RPMI7951 (cell line): ENCODE measurements at places on chromosomes 2 and 18. TPM values are rescaled to one million over a fixed set of nuclear protein-coding genes. Genes with fewer than 3 reads are reported as not detected.

GALR1 gene
- not detected in 2 replicates for total RNA-seq

GRCh38 chr2:84703831-84704230, 177.1 kb downstream of the TRABD2A start:
- no peak for DNase-seq

DNA sequence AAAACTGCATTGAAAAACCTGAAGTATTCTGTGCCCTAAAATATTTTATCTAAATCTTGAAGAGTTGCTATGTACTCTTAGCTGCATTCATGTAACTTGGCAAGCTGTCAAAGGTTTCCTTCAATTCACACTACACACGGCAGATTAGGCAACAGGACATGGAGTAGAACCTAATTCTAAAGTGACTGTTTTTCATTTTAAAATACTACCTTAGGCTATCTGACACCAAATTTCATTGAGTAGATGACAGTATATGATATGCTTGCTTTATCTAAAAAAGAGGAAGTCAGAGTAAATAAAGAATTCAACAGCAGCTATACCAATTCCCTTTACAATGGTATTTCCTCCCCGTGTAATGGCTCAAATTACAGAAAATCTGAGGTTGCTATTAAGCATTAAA, 45.4 kb downstream of the EXOC6B start:
- peak; percentile 28 for DNase-seq

DNA sequence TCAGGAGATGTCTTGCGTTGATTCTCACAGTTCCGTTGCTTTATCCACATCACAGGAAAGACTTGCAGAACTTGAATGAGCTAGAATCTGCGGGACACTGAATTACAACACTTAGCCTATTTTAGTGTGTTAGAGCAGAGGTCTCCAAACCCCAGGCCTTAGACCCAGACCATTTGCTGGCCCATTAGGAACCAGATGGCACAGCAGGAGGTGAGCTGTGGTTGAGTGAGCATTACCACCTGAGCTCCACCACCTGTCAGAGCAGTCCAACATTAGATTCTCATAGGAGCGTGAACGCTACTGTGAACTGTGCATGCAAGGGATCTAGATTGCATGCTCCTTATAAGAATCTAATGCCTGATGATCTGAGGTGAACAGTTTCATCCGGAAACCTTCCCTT, 3.8 kb downstream of the MRPL30 start:
- no peak for DNase-seq

DNA sequence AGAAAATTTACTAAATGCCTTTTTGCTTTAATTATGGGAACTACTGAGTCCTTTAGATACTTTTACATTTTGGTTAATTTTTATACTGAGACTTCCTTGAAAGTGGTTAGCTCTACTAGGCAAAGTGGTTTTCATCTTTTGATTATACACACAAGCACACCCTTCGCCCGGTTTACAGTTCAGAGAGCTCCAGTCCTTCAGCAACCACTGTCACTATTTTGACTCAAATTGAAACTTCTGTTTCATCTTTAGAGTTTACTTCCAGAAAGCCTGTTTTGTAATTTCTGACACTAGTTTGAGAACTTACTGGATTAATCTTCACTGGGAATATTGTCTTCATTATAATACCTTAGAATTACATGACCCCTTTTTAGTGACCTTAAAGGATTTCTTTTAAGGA, 140.3 kb upstream of the FOSL2 start:
- DNase-seq = no peak

DNA sequence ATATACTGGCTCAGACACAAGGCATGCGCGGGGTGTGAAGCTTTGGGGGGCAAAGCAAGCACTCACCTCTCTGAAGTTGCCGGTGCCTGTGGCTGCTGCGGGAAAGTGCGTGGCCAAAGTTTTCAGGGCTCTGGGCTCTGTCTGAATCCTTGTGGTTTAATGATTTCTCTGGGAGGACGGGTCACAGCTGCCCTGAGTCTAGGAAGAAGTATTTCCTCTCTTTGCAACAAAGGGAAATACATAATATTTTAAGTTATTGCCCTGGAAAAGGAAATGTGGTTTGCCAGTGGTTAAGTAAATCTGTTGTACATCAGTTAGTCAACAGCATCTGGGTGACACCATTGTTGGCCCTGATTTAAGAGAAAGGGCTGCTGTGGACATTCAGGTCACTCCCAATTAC, 56.7 kb upstream of the ZDBF2 start:
- DNase-seq = peak; percentile 28

- peak; percentile 94 for DNase-seq
Measured at GRCh38 chr2:120566331-120567035, 169.2 kb upstream of the GLI2 start.

COLEC12 gene
- total RNA-seq = 95.0 and 103 TPM in 2 replicates

- DNase-seq = no peak
Measured at GRCh38 chr2:100835006-100835659, 15.2 kb downstream of the NPAS2 start.

EMILIN1 gene
- total RNA-seq = 27.6 and 44.8 TPM in 2 replicates

DNA sequence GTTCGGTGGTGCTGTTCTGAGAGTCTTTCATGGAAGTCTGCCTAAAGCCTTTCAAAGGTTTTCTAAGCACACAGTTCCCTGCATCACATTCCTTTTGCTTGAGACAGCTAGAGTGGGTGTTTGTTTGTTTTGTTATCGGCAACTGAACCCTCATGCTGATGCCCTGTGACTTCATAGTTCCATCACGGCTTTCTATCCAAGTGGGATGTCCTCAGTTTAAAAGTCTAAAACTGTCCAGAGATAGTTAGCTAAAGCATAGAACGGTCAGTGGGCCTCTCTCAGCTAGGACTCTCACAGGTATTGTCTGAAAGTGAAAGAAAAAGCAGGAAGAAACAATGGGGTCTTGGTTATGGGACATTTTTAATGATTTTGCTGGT, 337.3 kb downstream of the OSR1 start:
- peak; percentile 86 for DNase-seq

GPR17 gene
- total RNA-seq = 0.29 and 0.84 TPM in 2 replicates

MC4R gene
- not detected in 2 replicates for total RNA-seq

- DNase-seq = no peak
Measured at GRCh38 chr2:172087207-172087779, 2.0 kb downstream of the DLX1 start.

DNA sequence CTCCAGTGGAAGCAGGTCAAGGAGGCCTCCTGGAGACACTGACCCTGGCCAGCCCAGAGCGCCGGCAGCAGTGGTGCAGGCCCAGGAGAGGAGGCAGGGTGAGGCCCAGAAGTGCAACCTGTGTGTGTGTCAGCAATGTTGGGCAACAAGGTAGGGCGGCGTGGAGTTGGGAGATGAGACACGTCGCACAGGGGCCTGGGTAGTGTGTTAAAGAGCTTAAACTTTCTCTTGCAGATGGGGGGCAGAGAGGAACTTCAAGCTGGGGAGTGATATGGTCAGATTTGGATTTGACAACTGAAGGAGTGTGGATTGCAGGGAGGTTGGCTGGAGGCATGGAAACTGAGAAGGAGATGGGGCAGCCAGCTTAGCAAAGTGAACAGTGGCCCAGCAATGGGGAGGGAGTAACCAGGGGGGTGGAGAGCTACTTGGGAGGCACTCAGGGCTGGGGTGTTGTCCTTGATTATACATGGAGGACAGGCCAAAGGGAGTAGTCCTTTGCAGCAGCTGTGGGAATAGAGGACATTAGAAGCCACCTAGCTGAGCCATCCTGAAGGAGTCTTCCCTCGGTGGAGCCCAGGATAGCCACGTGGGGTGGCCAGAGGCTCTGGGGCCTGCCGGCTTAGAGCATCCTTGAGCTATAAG, 278.6 kb upstream of the HS6ST1 start:
- no peak for DNase-seq

DNA sequence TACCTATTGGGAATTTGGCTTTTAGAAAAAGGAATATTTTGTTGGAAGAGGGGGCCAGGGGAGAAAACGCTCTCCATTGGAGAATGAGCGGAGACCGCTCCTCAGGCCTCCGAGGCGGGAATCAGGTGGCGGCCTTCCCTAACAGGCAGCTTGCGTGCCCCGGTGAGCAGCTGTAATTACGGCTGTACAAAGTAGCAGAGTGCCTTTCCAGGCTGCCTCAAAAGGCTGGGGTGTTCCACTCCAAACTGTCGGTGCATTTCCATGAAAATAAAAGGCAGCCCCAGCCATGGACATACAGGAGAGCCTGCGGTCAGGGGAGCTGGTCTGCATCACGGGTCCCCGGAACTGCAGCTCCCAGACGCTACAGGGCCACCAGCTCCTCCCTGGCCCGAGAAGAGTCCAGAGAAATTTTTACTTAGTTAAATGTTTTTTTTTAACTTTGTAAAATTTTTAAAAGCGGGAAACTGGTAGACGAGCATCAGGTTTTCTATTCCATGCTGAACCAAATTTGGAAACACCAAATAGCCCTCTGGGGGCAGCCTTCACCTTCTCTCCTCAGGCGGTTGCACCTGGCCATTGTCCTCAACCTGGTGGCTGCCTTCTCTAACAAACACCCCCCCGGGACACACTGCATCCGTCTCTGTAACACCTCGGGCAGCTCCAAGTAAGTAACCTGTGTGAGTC, 209.3 kb upstream of the SALL3 start:
- DNase-seq = no peak

DNA sequence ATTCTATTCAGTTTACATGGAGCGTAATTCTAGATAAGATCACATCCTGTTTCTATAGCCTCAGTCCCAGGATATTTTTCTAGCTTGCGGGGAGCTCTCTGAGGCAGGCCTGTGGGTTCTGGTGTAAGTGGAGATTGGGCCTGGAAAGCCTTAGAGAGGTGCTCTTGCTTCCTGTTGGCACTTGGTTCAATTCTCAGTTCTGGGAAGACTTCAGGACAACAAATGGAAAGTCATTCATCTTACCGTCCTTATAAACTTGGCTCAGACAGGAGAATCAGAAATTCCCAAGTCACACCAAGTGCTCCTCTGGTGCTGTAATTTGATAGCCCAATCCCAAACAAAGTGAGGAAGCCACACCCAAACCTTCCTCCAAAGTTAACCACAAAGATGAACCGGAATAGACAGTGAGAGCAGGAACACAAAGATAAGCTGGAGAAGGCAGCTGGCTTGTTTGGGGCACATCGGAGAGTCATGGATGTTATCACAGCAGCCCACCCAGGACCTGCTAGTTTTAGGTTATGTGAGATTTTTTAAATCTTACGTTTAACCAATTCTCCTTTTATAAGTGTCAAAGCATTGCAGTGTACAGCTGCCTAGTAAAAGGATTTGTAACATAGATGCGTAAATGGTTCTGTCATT, 144.3 kb upstream of the MAP3K20 start:
- DNase-seq = peak; percentile 88

IL1RL1 gene
- 0.10 TPM in 1 of 2 replicates, not detected in the other for total RNA-seq

DNA sequence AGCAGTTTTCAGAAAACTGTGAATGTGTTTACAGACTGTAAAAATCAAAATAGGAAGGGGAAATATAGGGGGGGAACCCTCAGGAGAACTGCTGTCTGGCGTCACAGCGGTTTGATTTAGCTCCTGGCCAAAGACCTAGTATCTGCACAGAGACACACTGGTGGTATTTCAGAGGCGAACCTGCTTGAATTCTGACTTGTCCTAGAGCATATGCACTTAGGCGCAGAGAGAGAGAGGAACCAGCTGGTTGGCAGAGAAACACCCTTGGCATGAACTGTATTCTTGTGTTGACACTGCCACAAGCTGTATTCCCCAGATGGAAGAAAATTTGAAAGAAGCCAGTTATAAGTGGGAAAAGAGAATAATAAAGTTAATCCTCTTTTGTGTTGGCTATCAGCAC, 506.5 kb upstream of the NRP2 start:
- DNase-seq = no peak

GPBAR1 gene
- 0.12 TPM in 1 of 2 replicates, not detected in the other for total RNA-seq

GRCh38 chr18:58229162-58229561, 185.1 kb downstream of the NEDD4L start:
- DNase-seq = no peak

GRCh38 chr2:120132190-120132589, 91.0 kb downstream of the TMEM185B start:
- no peak for DNase-seq

DNA sequence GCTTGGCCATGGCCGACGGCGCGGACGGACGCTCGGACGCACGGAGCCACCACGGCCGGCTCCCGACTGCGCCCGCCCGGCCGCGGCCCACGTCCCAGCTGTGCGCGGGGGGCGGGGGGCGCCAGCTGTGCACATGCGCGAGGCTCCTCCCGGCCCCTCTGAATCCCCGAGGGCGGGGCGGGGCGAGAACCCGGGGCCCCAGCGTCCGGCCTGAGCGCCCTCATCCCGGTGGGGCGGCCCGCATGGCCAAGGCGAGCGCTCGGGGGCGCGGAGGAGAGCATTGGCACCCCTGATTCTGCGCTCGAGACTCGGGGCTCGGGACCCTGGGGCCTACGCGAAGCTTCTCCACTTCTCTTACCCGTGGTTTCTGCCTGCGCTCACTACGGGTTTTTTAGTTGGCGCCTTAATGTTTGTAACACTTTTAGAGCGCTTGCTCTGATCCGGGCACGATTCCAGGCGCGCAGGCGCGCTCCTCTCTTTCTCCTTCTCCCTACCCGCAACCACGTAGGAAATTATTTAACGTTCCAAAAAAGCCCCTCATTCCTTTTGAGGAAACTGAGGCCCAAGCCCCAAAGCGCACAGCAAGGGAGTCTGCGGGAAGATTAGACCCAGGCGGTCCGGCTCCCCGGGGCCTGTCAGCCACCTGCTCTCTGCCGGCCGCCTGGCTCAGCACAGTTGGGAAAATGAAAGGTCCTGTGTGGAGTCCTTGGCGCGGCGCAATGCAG, at the start of gene PXDN:
TSS of gene PXDN (minus strand) at position 70 of the 725 bp plus-strand sequence. CDS start at position 10, 60 bp downstream.
- peak; percentile 79 for DNase-seq

DNA sequence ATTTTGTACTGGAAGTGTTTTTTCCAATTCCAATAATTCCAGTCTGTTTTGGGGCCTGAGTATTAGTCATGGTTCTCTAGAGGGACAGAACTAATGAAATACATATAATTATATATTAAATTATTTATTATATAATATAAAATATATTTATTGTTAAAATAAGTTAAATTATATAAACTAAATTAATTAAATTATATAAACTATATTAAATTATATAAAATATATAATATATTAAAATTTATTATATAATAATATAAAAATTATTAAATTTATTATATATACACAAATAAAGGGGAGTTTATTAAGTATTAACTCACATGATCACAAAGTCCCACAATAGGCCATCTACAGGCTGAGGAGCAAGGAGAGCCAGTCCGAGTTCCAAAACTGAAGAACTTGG, 253.4 kb upstream of the NETO1 start:
- DNase-seq = no peak

- peak; percentile 41 for DNase-seq
Measured at GRCh38 chr2:30252723-30253701, 21.7 kb downstream of the LBH start.

- DNase-seq = no peak
Measured at GRCh38 chr2:105775809-105776559, 31.3 kb downstream of the NCK2 start.
